ENCODE measurements at places on chromosomes 12 and 14.

DNA sequence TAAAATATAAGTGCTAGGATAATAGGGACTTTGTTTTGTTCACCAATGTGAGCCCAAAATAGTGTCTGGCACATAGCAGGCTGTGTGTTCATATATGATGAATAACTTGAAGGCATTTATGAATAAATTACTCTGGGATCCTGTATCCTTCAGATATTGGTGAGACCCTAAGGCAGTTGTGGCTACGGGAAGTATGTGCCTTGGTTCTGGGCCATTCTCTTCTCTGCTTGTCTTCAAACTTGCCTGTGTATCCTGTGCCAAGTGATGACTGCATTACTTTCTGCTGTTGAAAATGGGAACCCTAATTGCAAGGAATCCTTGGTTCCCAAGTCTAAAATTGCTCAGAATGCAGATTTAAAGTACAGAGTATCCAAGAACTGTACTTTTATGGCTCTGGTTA is 67.6 kb upstream of the KTN1 start:
- DNase-seq = no peak

- DNase-seq = no peak
Observed at GRCh38 chr14:89293314-89293916, 123.6 kb downstream of the FOXN3 start.

GRCh38 chr12:132602572-132603239 is 7.7 kb downstream of the LRCOL1 start:
- DNase-seq = no peak

- DNase-seq = no peak
Observed at GRCh38 chr12:40240779-40241178, 16.0 kb downstream of the LRRK2 start.

GRCh38 chr14:106586098-106586704 is 1059.8 kb downstream of the TMEM121 start:
- peak; percentile 72 for DNase-seq

GRCh38 chr14:93976477-93977057 is at the start of gene ASB2:
TSS of gene ASB2 (minus strand) at chr14:93976570. CDS start at chr14:93964539, 12,031 bp downstream.
- DNase-seq = no peak

- DNase-seq = no peak
Observed at GRCh38 chr14:61691495-61691894, 3.8 kb upstream of the HIF1A start.

GRCh38 chr12:49111206-49111605 is 559 bp upstream of the LMBR1L start:
- DNase-seq = no peak

- DNase-seq = no peak
Observed at GRCh38 chr12:119627019-119627643, 33.6 kb downstream of the TMEM233 start.

DNA sequence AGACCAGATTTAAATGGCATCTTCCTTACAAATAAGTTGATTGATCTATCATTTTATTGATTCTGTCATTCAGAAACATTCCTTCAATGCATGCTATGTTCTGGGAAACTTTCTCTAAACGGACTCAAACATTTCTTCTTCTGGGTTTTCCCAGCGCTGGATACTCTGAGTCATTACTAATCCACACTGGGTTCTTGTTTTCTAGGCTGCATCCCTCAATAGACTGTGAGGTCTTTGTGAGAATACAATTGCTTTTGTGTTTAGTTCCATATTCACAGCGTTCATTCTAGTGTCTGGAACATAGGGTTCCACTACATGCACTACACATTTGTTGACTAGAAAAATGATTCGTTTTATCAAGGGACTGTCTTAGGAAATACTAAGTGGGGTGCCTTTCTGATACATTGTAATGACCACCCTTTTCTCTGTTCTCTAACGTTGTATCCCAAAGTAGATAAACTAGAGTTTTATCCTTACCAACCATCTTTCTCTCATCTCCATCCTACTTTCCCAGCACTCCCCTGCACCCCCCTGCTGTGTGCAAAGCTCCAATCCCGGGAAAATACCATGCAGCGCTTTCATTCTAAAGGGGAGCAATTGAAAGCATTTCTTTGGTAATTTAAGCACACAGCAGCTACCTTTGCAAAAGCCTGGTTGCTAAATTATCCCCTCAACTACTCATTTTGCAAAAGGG is 878.7 kb downstream of the DIO2 start:
- no peak for DNase-seq

DNA sequence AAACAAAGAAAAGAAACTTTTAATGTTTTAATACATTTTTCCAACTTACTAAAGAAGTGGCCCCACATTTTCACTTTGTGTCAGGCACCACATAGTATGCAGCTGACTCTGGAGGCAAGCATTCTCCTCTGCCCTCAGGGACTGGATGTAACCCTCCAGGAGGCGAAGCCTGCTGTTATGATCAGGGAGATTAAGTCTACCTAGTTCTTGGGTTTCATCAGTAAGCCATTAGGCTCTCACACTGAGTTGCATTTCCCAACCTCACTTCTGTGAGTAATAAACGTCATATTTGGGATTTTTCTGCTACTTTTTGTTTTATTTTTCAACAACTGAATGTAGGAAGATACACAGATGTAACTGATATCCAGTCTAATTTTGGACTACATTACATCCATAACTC is 101.2 kb upstream of the LRFN5 start:
- DNase-seq = no peak

- DNase-seq = no peak
Observed at GRCh38 chr14:34593740-34594375, 36.1 kb downstream of the SNX6 start.

DNA sequence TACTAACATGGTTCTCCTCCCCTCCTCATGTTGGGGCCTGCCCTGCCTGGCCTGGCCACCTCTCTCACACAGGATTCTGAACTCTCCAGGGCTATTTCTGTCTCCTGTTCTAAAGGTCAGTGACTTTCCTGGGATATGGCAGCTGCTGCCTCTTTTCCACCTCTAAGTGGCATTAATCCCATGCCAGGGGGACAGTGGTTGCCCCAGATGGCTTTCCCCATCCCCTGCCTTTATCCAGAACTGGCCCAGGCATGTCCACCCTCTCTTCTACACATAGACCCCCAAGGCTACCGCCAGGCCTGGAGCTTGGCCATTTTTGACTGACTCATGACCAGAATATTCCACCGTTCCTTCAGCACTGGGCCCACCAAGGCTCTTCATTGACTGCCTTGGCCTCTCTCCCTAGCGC is 90.4 kb downstream of the IRF2BPL start:
- DNase-seq = no peak

DNA sequence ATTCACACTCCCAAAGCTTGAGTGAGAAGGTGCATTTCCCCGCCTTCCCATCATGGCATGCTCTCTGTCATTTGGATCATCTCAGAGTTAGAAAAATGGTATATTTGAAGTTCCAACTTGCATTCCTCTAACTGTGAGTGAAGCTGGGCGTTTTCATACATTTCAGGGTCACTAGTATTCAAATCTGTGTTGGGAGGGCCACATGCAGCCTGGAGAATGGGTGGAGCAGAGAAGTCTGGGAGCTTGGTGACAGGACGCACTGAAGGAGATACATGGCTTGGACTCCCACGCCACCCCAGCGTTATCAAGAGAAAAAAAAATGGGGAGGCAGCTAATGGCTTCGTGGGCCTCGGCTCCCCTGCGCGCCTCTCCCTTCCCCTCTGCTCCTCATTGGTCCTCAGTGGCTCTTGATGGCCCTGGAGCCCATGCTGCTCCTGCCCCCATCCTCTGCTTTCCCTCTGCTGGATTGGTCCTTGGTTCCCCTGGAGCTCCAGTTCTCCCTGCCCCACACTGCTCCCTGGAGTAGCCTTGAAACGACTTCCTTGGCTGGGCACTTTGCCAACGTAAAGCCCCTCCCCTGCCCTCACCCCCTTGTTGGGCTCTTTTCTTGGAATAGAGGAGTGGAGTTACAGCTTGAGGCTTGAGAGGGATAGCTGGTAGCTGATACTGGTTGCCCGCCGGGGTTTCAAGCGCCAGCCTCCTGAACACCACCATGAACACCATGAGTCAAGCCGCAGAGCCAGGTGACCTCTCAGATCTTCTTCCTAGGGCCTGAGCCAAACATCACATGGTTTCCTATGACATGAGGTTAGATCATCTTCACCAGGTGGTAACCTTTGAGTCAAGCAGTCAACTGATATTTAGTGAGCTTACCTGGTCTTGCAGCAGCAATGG is 139.6 kb downstream of the PRKCH start:
- DNase-seq = no peak

- DNase-seq = no peak
Observed at GRCh38 chr14:21093769-21094681, 4.4 kb downstream of the ZNF219 start.

All from stimulated activated naive B cell treated with anti-CD40 and anti-IgM and Interleukin-4, amounts not matched to agents 10 μg/mL and 1 μg/mL and 100 μg/mL, for 72 hours (primary cell).